ENCODE measurements at places on chromosomes 1 and 21.

GRCh38 chr1:7070389-7071029 lies 285.3 kb downstream of the CAMTA1 start:
- peak; percentile 17 for DNase-seq

GRCh38 chr1:14238472-14239307 lies 359.8 kb upstream of the KAZN start:
- no peak for DNase-seq

- no peak for DNase-seq
Observed at GRCh38 chr1:228839656-228840055, 104.4 kb downstream of the RHOU start.

GRCh38 chr1:10726355-10726754 lies 70.1 kb downstream of the CASZ1 start:
- DNase-seq, result no peak

- DNase-seq, result no peak
Observed at GRCh38 chr1:186984959-186985358, 156.2 kb downstream of the PLA2G4A start.

- DNase-seq, result no peak
Observed at GRCh38 chr1:231219422-231220401, 21.3 kb upstream of the GNPAT start.

DNA sequence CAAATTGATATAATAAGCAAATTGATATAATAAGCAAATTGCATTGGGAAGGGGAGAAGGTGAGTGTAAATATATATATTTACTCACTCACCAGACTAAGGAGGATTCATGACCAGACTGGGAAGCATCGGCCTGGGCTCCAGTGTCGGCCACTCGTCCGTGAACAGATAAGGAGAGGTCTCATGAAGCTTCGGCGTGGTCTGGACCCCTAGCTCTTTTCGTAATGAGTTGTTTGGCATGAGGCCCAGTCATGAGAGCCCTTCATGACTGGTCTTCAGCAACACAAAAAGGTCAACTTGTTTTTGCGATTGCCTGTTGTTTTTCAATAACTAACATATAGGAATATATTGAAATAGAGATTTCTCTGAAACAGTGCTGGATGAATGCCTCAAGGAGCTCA lies 222.9 kb upstream of the KCNK2 start:
- DNase-seq, result peak; percentile 4

DNA sequence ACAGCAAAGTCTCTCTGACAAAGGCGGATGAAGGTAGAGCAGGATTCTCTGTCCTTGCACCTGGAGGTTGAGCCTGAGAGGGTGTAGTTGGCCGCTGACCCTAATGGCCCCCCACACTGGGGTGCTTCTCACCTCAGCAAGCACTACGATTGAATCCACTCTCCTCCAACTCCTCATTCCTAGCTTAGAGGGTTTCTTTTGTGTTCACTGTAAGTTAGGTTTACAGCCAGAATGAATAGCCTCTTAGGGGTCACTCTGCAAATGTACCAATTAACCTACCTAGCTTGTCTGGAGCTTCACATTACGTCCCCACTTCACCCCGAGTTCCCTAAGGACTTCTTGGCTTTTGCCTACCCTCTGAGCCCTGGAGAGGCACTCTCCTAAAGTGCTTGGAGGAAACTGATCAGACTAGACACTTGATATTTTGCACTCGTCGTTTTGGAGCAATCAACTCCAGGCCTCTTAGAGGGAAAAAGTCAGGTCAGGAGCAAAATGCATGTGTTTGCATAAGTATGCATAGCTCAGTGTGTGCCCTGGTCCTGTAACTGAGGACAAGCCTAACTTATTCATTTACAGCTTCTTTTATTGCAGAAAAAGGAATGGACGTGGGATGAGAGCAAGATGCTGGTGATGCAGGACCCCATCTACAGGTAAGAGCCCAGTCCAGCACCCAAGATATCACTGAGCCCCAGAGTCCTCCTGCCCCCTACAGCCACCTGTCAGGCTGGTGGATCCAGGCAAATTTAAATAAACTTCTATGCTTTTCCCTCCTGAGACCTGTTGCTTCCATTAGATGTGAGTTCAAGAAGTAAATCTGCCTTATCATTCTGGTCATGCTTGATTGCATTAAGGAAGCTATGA lies 76.4 kb downstream of the SPATA46 start:
- peak; percentile 98 for DNase-seq

- DNase-seq, result no peak
Observed at GRCh38 chr1:243732637-243733036, 117.4 kb downstream of the AKT3 start.

- DNase-seq, result no peak
Observed at GRCh38 chr1:20551945-20552727, at the start of gene FAM43B. TSS of gene FAM43B (plus strand) at chr1:20552573. CDS start at chr1:20552974, 401 bp downstream.

GRCh38 chr1:186275822-186276221 lies 99.2 kb downstream of the TPR start:
- DNase-seq, result no peak

- DNase-seq, result no peak
Observed at GRCh38 chr1:232574889-232575762, 54.8 kb downstream of the SIPA1L2 start.

DNA sequence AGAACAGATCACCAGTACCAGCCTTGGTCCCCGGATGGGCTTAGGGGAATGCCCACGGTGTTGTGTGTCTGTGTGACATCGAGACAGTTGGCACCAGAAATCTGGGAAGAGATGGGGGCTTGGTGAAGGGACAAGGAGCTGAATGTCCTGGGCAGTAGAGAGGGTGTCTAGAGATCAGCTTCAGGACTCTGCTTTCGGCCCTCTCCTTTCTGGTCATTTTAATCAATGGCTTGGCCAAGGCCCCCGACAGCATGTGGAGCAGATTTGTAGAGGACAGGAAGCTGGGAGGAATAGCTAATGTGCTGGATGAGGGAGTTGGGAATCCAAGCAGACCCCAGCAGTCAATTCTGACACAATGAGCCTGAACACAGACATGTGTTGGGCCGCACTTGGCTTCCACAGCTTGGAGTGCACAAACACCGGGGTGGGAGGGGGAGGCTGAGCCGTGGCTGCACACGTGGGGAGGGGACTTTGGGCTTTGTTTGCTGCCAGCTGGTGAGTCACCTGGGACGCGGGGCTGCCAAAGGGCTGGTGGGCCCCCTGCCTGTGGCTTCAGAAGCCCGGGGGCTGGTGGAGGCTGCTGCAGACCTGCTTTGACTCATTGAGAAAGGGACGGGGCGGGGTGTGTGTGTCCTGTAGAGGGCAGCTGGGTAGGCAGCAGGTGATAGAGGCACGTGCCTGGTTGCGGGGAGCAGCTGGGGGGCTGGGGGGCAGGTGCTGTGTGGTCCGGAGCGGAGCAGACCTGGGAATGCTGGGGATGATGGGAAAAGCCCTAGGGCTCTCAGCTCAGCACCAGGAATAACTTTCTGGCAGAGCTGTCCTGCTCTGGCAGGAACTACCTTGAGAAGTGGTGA lies 20.9 kb downstream of the SLC1A7 start:
- no peak for DNase-seq

- DNase-seq, result no peak
Observed at GRCh38 chr1:184781941-184782340, 27.3 kb upstream of the EDEM3 start.

DNA sequence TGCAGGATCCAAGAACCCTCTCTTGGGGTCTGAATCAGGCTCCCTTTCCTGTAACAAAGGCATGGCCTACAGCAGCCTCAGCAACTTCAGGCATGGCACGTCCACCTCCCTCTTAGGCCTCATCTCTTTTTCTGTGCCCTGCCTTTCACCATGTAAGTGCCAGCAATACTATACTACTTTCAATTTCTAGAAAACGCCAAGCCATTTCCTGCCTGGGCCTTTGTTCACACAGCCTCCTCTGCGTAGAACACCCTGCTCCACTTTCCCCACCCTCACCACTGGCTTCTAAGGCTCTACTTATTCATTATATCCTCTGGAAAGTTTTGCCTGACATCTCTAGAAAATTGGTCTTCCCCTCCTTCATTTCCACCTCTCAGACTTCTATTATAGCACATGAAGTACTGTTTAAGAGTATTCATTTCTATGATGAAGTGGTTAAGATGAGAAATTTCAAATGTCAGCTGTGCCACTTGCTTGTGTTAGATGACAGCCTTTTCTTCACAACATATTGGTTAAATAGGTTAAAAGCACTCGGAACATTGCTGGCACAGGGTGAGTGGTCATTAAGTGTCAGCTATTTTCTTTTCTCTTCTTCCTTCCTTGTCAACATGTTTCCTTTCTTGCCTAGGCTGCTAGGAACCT lies 41.6 kb upstream of the VWA5B1 start:
- DNase-seq, result peak; percentile 32

- DNase-seq, result no peak
Observed at GRCh38 chr21:29164323-29164942, 34.0 kb downstream of the MAP3K7CL start.

DNA sequence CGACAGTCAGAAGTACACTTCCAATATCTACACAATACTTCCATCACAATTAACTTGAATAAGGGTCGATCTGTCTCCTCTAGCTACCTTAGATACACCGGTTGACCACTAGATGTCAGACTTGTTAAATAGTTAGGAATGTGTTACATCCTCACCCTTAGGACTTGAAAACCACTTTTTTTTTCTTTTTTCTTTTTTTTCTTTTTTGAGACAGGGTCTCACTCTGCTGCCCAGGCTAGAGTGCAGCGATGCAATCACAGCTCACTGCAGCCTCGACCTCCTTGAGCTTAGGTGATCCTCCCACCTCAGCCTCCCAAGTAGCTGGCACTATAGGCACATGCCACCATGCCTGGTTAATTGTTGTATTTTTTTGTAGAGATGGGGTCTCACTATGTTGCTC lies 120.4 kb upstream of the GREM2 start:
- DNase-seq, result peak; percentile 2

DNA sequence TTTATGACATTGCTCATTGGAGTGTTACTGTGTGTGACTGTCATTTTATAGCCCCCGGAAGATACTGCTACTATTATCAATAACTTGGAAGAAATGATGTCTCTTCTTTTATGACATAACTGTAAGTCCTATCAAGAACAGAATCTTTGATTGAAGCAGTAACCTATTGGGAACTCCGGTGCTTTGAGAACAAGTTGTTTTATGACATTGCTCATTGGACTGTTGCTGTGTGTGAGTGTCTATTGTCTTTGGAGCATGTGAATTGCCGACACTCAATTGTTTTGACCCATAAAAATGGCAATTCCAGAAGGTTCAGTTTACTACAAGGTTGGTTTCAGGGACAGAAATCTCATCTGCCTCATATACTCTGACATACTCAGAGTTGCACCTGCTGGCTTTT lies 8.0 kb downstream of the KCNK1 start:
- DNase-seq, result no peak

- DNase-seq, result no peak
Observed at GRCh38 chr1:201269900-201270410, 13.4 kb upstream of the PKP1 start.

GRCh38 chr1:53968125-53968513 lies 22.0 kb downstream of the LRRC42 start:
- no peak for DNase-seq

DNA sequence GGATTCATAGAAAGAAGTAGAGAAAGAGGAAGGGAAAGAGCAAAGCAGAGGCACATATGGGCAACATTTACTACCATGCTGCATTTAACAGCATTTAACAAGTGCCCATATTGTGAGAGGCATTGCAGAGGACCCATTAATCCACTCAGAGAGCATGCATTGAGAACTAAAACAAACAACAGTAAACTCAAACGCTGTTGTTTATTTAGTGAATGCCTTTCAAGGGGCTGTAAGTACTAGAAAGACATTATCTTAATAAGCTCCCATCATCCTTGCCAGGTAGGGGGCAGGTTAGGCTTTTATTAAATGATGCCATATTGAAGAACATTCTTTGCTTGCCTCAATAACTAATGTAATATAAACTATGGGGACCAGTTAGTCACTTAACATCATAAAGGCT lies 254.3 kb upstream of the DAB1 start:
- peak; percentile 95 for DNase-seq

- no peak for DNase-seq
Observed at GRCh38 chr1:153748903-153749302, 21.1 kb downstream of the INTS3 start.

DNA sequence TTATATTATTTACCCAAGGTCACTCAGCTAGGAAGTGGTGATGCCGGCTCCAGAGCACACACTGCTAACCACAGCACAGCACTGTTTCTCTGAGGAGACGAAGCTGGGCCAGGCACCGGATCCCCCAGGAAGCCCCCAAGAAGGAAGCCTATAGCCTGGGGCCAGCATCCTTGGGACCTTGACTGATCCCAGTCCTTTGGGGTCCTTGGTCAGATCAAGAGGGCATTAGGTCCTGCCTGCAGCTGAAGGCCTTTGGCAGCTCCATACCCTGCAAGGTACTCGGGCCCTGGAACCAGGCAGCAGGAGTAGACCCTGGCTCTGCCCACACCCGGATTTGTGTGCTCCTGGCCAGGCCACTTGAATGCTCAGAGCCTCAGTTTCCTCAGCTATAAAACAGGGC lies 128.0 kb downstream of the LACTBL1 start:
- DNase-seq, result no peak

DNA sequence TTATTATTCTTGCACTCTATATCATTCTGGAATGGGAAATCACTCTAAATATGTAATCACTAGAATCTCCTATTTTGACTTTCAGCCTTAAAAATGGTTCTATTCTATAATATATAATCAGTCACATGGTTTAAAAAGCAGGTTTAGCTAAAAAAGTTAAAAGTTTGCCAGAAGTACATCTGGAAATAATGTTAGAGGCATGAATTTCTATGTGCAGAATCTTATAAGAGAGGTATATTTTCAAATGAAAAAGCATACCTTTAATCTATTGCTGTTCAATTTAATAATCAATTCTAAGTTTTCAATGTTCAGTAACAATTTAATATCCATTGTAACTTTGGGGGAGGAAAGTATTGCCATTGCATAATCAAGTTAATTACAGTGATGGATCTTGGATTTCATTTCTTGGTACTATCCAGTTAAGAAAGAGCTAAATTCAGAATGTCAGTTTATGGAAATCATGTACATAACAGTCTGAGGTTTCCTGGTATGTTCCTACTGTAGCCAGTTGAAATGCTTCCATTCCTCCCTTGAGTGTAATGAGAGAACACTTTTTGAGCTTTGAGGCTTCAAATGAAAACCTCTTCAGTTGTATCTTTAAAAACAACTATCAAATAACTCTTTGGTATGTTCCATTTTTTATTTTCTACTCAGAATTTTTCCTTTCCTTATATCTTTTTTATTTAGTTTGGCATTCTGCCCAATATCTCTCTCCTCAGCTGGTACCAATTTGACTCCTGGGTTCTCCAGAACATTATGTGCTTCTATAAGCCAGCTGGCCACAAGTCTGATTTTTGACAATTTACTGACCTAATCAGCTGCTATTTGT lies 175.7 kb upstream of the COL11A1 start:
- DNase-seq, result no peak

- no peak for DNase-seq
Observed at GRCh38 chr1:21919520-21919919, 17.6 kb downstream of the HSPG2 start.

- no peak for DNase-seq
Observed at GRCh38 chr21:16421007-16421406, 691.2 kb downstream of the USP25 start.

- no peak for DNase-seq
Observed at GRCh38 chr21:25402134-25402961, 204.9 kb downstream of the MRPL39 start.

- no peak for DNase-seq
Observed at GRCh38 chr1:96840396-96840795, 118.8 kb downstream of the PTBP2 start.

GRCh38 chr21:38843806-38844503 lies 38.2 kb downstream of the ETS2 start:
- DNase-seq, result no peak

- no peak for DNase-seq
Observed at GRCh38 chr1:155880950-155881349, 21.6 kb downstream of the SYT11 start.

- no peak for DNase-seq
Observed at GRCh38 chr1:43803646-43804045, 96.3 kb downstream of the ST3GAL3 start.
